Dorsolateral prefrontal cortex (tissue), 122 donors: ENCODE measurements at places on chromosomes 1 and 21. TPM values are rescaled to one million over a fixed set of nuclear protein-coding genes. Genes with fewer than 3 reads are reported as not detected.

Gene LAMB3
- total RNA-seq: 5.7 TPM

Gene RGS1
- total RNA-seq: 137 TPM

Gene ARHGEF2
- total RNA-seq: 168 TPM

Gene CENPF
- 3.8 TPM for total RNA-seq

Gene GNG12
- total RNA-seq: 17.7 TPM

Gene ADAMTS5
- total RNA-seq: 0.76 TPM

Gene ARMH1
- total RNA-seq: 9.0 TPM

Gene TCHH
- 0.39 TPM for total RNA-seq
